Stimulated activated CD4-positive, alpha-beta T cell treated with anti-CD3 and anti-CD28 coated beads, Interleukin-2, amount 100 ng/mL, for 48 hours (primary cell): ENCODE measurements at places on chromosomes 5 and 9.

GRCh38 chr5:7845557-7845956 is 5.4 kb downstream of the CFAP90 start:
- no peak for DNase-seq

- no peak for DNase-seq
These were observed 107.3 kb upstream of the PTGER4 start for GRCh38 chr5:40572391-40572790.

DNA sequence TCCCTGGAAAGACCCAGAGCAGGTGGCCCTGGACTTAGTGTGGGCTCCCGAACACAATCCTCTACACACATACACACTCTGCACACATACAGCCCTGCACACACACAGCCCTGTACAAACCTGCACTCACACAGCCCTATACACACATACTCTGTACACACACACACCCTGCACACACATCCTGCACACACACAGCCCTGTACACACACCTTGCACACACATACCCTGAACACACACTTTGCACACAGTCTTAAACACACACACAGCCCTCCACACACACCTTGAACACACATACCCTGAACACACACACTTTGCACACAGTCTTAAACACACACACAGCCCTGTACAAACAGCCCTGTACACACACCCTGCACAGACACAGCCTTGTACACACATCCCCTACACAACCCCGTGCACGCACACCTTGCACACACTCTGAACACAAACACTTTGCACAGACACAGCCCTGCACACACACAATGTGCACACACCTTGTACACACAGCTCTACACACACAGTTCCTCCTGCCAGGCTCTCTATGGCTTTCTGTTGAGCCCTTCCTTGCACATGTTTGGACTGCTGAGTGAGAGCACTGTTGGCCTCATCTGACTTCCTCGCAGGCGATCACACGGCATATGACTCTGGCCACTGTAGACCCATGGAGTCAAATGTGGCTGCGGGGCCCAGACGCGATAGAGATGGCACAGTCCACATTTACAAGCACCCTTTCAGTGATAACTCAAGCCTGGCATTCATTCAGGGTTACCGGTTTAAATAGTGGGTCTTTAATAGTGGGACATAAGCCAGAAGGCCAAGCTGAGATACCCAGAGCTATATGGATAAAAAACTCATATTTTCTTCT is 245.7 kb upstream of the IRX1 start:
- no peak for DNase-seq

GRCh38 chr9:124664143-124664542 is 107.0 kb downstream of the NR6A1 start:
- no peak for DNase-seq

- DNase-seq: no peak
These were observed 5.3 kb downstream of the PJA2 start for GRCh38 chr5:109404428-109404960.

- DNase-seq: no peak
These were observed 185.4 kb downstream of the GABBR2 start for GRCh38 chr9:98523231-98523901.

DNA sequence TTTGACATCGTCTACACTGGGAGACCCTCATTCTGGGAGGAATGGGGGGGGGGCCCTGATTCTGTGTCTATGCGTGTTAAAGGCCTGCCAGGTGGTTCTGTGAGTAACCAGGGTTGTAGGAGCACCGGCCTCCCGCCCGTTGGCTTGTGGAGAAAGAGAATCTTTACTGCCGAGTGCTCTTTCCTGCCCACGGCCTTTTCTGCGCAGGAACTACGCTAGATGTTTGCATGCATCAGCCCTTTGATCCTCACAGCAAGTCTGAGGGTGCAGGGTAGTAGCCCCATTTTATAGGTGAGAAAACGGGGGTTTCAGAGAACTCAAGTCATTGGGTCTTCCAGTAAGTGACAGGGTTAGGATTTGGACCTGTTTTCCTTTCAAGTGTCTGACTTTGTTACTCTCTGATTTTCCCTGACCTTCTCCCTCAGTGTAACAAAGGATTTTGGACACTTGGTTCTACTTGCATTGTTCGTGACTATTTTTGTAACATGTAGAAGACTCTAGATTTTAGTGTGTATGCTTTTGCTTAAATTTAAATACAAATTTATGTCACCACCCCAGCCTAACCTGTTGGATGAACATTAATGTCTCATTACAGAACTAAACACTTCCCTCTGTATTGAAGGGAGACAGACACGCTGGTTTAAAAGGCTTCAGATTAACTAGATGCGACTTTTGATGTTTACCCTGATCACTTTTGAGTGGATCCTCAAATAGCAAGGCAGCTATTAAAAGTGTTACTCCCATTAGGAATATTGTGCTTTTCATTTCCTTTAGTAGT is 22.0 kb downstream of the MAST4 start:
- no peak for DNase-seq

DNA sequence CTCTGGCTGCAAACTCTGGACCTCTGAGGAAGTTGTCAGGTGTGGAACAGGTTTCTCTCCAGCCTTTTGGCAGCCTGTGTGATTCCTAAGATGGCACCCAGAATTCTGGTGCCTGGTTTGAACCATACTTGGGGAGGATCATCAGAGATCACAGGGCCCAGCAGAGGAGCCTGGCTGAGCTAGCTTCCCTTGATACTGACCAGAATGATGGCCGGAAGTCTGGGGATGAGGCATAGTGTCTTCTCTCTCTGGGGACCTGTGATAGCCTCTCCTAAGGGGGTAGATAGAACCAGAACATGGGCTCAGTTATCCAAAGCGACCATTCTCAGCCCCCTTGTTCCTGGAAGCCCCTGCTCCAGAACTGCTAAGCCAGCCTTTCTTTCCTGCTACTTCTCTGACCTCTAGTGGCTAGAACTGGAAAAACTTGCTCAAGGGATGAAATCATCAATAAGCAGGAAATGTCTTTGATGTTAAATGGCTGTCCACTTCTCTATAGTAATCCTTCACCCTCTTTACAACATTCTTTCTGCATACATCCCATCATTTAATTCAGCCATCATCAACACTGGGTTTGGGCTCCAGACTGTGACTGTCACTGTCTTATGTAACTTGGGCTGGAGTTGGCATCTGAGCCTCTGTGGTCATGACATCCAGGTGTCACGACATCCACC is 55.1 kb downstream of the C9orf152 start:
- no peak for DNase-seq
